ENCODE measurements at places on chromosomes 12 and 14.

DNA sequence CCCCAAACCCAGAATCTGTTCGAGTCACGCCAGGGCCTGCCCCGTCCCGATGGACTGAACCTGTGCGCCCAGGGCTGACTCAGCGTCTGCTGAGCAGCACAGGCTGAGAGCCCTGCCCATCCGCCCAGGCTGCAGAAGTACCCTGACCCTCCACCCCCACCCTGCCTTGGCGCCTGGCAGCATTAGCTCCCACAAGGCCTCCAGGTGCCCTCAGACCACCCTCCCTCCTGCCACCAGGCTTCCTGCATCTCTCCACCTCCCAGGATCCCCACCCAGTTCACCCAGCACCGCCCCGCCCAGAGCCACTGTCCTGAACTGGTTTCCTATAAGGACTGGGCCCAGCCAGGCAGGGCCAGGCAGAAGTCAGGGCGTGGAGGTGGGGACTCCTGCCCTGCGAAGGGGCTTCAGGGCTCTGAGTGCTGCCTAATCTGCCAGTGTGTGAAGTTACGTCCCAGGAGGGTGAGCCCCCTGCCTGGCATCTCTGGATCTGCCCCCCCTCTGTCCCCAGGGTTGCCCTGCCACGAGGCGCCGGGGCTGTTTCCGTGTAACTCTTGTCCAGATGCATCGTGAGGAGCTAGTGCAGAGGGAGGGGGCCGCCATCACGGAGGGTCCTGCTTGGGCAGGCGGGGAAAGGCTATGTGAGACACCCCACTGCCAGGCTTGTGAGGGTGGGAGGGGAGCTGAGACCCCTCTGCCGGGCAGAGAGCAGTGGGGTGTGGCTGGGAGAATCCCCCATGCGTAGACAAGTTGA is 9.1 kb downstream of the ADSS1 start:
- no peak for DNase-seq
- H3K27me3 ChIP-seq: no peaks in the 10 kb centered on the region
- H3K36me3 ChIP-seq: no peaks in the 10 kb centered on the region
- H3K4me1 ChIP-seq: peaks cover 28% of the 10 kb centered on the region
- no peak overlapping the region for H3K4me3 ChIP-seq

DNA sequence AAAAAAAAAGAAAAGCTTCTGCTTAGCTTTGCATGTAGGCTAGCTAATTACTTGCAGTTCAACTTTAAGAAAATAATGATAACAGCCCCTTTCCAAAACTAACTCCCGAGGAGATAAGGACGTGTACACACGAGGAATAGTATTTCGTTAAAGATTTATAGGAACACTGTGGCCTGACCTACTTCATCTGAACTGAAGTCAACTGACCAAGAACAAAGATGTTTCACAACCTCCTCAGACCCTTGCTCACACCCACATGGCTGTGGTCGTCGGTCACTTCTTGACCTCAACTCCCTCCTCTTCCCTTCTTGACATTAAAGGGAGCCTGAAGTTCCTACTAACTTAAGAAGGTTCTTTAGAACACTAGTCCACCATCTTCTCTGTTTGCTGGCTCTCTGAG is 25.3 kb upstream of the FAM181A start:
- H3K36me3 ChIP-seq: no peaks in the 10 kb centered on the region
- H3K27ac ChIP-seq: no peak overlapping the region
- no peaks in the 10 kb centered on the region for H3K4me1 ChIP-seq
- DNase-seq: no peak
- H3K4me3 ChIP-seq: no peak overlapping the region

DNA sequence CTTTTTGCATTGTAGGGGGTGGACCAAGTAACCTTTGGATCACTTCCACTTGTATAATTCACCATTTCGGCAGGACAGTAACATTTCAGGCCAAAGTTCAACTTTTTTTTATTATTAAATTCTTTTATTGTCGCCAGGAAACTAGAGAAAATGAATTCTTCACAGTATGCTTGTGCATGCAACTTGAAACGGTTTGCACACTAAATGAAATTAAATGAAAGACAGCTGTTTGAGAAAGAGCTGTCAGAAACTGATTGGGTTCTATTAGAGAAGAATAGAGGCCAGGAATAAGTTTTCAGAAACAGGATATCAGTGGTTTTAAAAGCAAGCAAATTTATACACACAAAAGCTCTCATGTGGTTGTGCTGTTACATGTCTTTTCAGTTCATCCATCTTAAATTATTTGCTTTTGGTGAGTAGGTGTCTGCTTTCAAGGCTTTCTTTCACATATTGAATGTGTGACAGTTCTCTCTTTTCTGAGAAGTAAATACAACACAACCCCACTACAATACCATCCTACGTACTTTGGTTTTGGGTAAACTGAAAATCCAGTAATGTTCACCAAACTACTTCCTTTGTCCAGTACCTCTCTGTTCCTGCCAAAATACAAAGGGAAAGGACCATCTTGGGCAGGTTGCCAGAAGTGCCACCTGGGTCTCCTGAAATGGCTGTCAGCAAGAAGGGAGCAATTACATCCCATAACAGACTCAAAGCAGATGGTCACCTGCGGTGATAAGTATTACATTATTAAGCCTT is 291.7 kb downstream of the RAD51B start:
- DNase-seq: no peak
- H3K4me1 ChIP-seq: peaks cover 3% of the 10 kb centered on the region
- H3K4me3 ChIP-seq: no peak overlapping the region
- H3K27ac ChIP-seq: no peak overlapping the region

DNA sequence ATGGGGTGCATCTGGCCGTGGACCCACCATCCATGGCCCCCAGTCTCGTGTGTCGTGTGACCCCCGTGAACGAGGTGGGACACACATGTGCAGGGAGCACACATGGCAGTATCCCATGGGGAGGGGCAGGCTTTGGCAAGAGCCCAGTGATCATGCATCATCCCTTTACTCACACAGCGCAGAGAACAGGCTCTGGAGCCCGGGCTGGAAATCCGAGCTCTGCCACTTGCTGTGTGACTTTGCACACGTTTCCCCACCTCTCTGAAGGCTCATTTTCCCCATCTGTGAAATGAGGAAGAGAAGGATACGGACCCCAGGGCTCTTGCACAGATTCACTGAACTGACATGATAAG is 119.9 kb downstream of the PHETA1 start:
- no peak overlapping the region for H3K27ac ChIP-seq
- no peaks in the 10 kb centered on the region for H3K4me1 ChIP-seq
- DNase-seq: no peak
- no peaks in the 10 kb centered on the region for H3K36me3 ChIP-seq
- H3K4me3 ChIP-seq: no peak overlapping the region

- H3K36me3 ChIP-seq: no peaks in the 10 kb centered on the region
- H3K27me3 ChIP-seq: no peaks in the 10 kb centered on the region
- no peak overlapping the region for H3K27ac ChIP-seq
- no peak for DNase-seq
- H3K4me1 ChIP-seq: no peaks in the 10 kb centered on the region
Measured at GRCh38 chr12:130526813-130527212, 189.1 kb downstream of the PIWIL1 start.

- peaks cover 50% of the 10 kb centered on the region for H3K4me1 ChIP-seq
- H3K27ac ChIP-seq: peak overlapping the region; percentile 90
- DNase-seq: no peak
- peak overlapping the region; percentile 77 for H3K4me3 ChIP-seq
Measured at GRCh38 chr12:119180380-119181040, 1.8 kb downstream of the HSPB8 start.

GRCh38 chr12:72974954-72975555 is 702.9 kb downstream of the TRHDE start:
- no peak overlapping the region for H3K27ac ChIP-seq
- H3K4me3 ChIP-seq: no peak overlapping the region
- no peaks in the 10 kb centered on the region for H3K27me3 ChIP-seq
- DNase-seq: no peak

DNA sequence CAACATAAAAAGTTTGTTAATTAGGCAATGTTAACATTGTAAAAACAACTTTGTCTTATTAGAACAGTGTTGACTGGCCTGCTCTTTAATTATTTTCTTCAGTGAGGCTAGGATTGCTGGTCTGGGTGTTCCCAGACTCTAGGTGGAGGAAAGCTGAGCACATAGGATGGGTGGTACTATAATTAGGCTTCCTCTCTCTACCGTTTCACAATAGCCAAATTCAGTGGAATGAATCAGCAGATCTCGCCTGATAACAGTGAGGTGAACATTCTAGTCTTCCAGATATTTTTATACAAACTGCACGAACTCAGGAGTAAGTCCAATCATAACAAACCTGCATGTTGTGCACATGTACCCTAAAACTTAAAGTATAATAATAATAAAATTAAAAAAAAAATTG is 11.9 kb downstream of the PTGDR start:
- no peaks in the 10 kb centered on the region for H3K27me3 ChIP-seq
- no peaks in the 10 kb centered on the region for H3K4me1 ChIP-seq
- H3K4me3 ChIP-seq: no peak overlapping the region
- no peaks in the 10 kb centered on the region for H3K36me3 ChIP-seq
- no peak overlapping the region for H3K27ac ChIP-seq
- no peak for DNase-seq

GRCh38 chr14:71749613-71750238 is 182.5 kb upstream of the RGS6 start:
- H3K36me3 ChIP-seq: no peaks in the 10 kb centered on the region
- H3K27me3 ChIP-seq: no peaks in the 10 kb centered on the region
- H3K27ac ChIP-seq: no peak overlapping the region
- H3K4me1 ChIP-seq: peaks cover 3% of the 10 kb centered on the region
- H3K4me3 ChIP-seq: no peak overlapping the region

GRCh38 chr12:68675101-68675842 is 11.5 kb upstream of the NUP107 start:
- H3K4me3 ChIP-seq: no peak overlapping the region
- no peak overlapping the region for H3K27ac ChIP-seq
- no peaks in the 10 kb centered on the region for H3K4me1 ChIP-seq
- no peak for DNase-seq

DNA sequence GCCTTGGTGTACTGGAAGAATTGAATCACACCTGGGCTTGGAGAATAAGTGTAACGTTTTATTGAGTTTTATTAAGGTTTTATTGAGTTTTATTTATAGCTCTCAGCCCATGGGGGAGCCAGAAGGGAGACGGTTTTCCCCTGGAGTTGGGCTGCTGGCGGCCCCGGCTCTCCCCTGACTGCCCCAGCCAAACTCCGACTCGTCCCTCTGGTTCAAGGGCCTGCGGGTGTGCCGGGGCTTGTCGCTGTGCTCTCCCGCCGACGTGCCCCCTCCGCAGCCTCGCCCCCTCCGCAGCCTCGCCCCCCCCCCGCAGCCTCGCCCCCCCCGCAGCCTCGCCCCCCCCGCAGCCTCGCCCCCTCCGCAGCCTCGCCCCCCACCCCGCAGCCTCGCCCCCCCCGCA is 326.1 kb upstream of the RTL1 start:
- H3K4me1 ChIP-seq: no peaks in the 10 kb centered on the region
- DNase-seq: no peak
- no peak overlapping the region for H3K4me3 ChIP-seq
- H3K27ac ChIP-seq: no peak overlapping the region
- H3K36me3 ChIP-seq: no peaks in the 10 kb centered on the region

- no peaks in the 10 kb centered on the region for H3K36me3 ChIP-seq
- H3K27me3 ChIP-seq: no peaks in the 10 kb centered on the region
- no peaks in the 10 kb centered on the region for H3K4me1 ChIP-seq
- no peak for DNase-seq
- no peak overlapping the region for H3K27ac ChIP-seq
Measured at GRCh38 chr12:80313209-80313608, 130.8 kb upstream of the PTPRQ start.

- no peaks in the 10 kb centered on the region for H3K4me1 ChIP-seq
- H3K36me3 ChIP-seq: no peaks in the 10 kb centered on the region
- H3K4me3 ChIP-seq: no peak overlapping the region
- DNase-seq: no peak
Measured at GRCh38 chr12:28938581-28939235, 210.4 kb upstream of the FAR2 start.

DNA sequence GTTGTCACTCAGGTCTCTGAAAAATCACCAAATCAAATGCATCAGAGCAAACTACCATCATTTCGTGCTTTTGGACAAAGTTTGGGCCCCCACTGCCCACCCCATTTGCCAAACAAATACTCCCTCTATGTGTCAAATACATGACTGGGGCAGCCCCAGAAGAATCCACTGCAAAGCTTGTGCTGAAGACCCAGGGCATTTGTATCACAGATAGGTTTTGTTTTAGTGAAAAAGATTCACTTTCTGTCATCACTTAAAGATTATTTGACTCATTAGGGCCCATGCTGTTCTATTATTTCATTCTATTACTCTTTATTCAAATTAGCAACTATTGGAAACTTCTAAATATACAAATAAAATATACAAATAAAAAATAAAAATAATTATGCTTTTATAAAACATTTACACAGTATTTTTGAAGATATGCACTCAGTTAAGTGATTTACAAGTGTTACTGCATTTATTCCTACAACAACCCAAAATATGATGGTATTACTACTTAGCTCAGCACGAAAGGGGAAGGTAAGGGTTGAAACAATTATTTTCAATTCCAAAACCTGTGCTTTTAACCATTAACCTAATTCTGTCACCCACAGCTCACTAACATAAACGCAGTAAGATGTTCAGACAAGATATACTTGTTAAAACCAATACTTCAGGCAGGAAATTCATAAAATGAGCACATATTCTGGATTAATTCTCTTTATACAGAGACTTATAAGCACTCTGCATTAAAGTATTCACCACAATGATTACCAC is 36.5 kb downstream of the LRIG3 start:
- H3K4me1 ChIP-seq: no peaks in the 10 kb centered on the region
- H3K27ac ChIP-seq: no peak overlapping the region
- peaks cover 88% of the 10 kb centered on the region for H3K36me3 ChIP-seq
- H3K4me3 ChIP-seq: no peak overlapping the region
- no peak for DNase-seq
- H3K27me3 ChIP-seq: no peaks in the 10 kb centered on the region

GRCh38 chr14:83607682-83608081 is 1922.3 kb upstream of the FLRT2 start:
- no peaks in the 10 kb centered on the region for H3K27me3 ChIP-seq
- no peaks in the 10 kb centered on the region for H3K4me1 ChIP-seq
- H3K27ac ChIP-seq: no peak overlapping the region
- no peak for DNase-seq
- H3K4me3 ChIP-seq: no peak overlapping the region

GRCh38 chr12:54692353-54692752 is 44.2 kb upstream of the DCD start:
- no peak overlapping the region for H3K27ac ChIP-seq
- no peaks in the 10 kb centered on the region for H3K4me1 ChIP-seq
- DNase-seq: no peak
- no peak overlapping the region for H3K4me3 ChIP-seq

DNA sequence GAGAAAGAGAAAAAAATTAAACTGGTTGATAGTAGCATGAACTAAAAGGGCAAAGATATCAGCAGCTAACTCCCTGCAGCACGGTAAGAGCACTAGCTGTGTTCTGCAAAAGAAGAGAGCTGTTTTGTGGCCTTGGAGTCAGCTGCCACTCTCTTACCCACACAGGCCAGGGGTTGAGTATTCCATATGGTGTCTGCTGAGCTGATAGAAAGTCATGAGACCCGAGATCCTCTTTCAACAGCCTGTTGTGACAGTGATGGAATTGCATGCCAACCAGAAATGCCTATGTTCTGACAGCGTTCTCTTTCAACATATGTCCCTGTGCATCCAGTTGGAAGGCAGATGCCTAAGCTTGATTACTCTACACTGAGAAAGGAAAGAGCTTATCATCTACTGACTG is 39.9 kb downstream of the TMTC1 start:
- H3K27ac ChIP-seq: no peak overlapping the region
- no peak for DNase-seq
- H3K36me3 ChIP-seq: no peaks in the 10 kb centered on the region
- H3K4me3 ChIP-seq: no peak overlapping the region
- no peaks in the 10 kb centered on the region for H3K27me3 ChIP-seq

- H3K27me3 ChIP-seq: no peaks in the 10 kb centered on the region
- no peak overlapping the region for H3K27ac ChIP-seq
Measured at GRCh38 chr12:104495786-104496185, 39.0 kb downstream of the CHST11 start.

All from upper lobe of right lung (tissue), 1 donor.